Activated CD4-positive, alpha-beta T cell treated with anti-CD3 and anti-CD28 coated beads, Interleukin-2, amount 50 U/mL, for 48 hours (primary cell): ENCODE measurements at places on chromosomes 2 and 18.

DNA sequence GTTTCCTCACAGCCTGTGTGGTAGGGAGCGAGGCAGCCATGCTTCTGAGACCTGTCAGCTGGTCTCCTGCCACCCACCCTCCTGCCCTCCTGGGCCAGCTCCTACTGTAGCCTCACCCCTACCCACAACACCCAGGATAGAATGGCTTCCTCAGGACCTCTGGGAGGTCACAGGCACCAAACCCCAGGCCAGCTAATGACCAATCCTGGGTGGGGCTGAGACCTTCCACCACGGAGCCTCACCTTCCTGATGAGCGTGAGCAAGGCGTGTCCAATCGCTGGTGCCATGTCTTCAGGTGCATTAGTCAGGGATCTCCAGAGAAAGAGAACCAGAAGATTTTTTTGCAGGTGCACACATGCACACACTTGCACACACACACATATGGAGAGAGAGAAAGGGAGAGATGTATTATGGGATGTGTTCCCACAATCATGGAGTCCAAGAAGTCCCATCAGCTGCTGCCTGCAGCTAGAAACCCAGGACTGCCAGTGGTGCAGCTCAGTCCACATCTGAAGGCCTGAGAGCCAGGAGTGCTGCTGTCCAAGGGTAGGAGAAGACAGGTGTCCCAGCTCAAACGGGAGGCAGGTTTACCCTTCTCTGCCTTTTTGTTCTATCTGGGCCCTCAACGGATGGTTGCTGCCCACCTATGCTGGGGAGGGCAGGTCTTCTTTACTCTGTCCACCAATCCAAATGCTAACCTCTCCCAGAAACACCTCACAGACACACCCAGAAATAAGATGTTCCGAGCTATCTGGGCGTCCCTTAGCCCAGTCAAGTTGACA lies 70.4 kb upstream of the HDAC4 start:
- DNase-seq: no peak

GRCh38 chr2:43191947-43192516 lies 34.4 kb downstream of the ZFP36L2 start:
- peak; percentile 49 for DNase-seq

DNA sequence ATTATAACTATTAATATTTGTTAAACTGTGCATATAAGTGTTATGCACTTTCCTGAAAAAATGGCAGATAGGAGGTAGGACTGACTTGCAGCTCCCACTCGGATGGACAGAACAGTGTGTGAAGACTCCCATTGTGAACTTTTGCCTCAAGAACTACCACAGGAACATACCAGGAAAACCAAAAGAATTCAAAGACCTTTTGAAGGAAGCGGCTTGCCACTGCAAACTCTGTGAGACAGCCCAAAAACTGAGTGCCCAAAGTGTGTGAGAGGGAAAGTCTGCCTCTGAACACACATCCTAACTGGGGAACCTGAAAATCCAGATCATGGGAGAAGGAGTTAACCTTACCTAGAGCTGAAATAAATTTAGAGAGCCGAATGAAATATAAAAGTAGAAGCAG lies 171.0 kb downstream of the ZBTB7C start:
- no peak for DNase-seq

- no peak for DNase-seq
Measured at GRCh38 chr2:108585436-108585835, 51.2 kb downstream of the LIMS1 start.

DNA sequence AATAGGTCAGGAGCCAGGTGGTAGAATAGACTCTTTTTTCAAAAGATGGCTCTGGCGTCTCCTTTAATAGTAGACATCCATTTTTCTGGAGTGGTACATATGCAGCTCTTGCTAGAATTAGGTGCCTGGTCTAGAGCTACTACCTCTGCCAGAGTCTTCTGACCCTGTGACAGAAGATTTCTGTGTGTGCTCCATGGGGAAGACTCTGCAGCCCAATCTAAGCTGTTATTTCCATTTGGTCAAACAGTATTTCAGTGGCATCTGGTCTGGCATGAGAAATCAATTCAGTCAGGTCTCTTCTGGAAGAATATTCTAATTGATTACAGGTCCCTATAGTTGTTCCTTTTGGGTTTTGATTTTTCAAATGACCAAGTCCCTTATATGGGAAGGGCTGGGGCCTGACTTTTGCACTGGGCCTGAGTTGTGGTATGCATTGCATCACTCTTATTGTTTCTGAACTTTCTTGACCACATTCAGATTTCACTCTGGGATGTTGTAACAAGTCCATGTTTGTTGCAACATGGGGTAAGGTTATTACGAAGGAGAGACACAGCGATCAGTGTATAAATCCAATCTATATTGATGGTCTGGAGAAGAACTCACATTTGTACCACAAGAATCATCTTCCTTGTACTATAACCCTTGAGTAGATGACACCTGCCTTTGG lies 12.1 kb downstream of the MXD1 start:
- DNase-seq: no peak

- no peak for DNase-seq
Measured at GRCh38 chr2:96486696-96487095, 18.5 kb downstream of the NEURL3 start.

DNA sequence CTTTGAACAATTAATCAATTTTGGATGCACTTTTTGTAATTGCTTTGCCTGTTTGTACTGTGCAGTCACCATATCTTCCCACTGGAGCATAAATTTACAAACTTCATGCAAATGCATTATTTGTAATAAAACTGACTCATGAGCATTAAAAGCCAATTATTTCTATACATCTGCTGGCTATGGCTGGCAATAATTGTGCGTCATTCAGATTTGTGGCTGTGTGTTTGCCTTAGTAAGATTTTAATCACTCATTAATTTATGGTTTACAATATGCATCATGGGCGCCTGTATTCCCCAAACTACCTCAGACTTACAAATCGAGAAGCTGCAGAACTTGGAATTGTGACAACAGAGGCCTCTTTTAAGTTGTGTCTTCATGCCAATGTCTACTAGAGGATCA lies 132.4 kb upstream of the TRIB2 start:
- no peak for DNase-seq

DNA sequence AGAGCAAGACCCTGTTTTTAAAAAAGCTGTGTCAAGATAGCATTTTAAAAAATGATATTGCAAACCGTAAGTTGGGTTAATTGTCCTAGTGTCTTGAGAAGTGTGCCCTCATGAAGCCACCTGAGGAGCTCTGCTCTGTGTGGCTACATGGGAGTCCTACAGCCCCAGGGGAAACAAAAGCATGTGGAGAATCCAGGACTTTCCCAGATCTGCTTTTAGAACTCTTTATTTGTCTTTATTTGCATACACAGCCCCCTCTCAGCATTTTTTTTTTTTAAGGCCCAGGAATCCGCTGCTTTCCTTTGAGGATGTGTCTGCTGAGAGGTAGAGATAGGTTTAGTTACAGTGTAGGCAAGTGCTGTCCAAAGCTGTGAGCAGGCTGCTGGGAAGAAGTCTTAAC lies 219.2 kb downstream of the FHOD3 start:
- no peak for DNase-seq

GRCh38 chr2:5713101-5713500 lies 20.9 kb downstream of the SOX11 start:
- no peak for DNase-seq

- DNase-seq: no peak
Measured at GRCh38 chr2:48529194-48529593, 760 bp upstream of the STON1 start.

GRCh38 chr2:173196080-173196479 lies 120.4 kb downstream of the MAP3K20 start:
- DNase-seq: no peak

DNA sequence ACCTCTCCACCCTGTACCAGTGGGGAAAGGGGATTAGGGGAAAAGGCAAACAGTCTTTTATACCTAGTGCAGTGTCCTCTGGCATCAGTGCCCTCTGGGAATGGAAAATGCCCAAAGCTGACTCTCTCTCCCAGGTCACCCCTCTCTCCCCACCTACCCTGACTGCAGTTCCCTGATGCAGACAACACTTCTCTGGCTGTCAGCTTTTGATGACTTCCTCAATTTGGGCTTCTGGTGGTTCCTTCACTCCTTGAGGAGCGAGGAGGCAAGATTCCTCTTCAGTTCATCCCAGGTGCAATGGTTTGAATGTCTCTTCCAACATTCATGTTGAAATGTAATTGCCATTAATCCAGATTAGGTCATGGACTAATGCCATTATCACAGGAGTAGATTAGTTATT lies 19.7 kb upstream of the PPM1B start:
- DNase-seq: no peak

DNA sequence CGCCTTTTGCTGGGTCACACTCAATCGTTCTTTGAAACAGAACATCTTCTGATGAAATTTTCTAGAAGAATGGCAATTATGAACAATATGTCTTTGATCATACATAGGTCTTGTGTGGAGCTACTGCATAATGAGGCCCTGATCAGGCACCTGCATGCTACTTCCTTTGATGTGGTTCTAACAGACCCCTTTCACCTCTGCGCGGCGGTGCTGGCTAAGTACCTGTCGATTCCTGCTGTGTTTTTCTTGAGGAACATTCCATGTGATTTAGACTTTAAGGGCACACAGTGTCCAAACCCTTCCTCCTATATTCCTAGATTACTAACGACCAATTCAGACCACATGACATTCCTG lies 532 bp downstream of the UGT1A5 start:
- DNase-seq: no peak

DNA sequence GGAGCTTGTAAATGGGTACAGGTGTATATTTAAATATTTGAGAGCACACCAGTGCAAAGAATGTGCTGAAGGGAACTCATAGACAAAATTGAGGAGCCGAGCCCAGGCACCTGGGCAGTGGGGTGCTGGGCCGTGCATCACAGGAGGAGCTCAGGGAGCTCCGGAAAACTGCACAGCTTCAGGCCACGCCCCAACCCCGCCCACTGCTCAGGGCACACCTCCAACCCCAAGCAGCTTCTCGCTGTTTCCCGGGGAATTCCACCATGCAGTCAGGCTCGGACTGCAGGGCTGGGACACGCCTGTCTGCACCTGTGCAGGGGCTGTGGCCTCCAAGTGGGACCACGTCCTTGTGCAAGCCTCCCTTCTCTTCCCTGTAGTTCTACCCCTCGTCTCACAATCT lies 243.0 kb downstream of the HDAC4 start:
- no peak for DNase-seq

GRCh38 chr2:173193925-173194324 lies 118.3 kb downstream of the MAP3K20 start:
- DNase-seq: no peak

DNA sequence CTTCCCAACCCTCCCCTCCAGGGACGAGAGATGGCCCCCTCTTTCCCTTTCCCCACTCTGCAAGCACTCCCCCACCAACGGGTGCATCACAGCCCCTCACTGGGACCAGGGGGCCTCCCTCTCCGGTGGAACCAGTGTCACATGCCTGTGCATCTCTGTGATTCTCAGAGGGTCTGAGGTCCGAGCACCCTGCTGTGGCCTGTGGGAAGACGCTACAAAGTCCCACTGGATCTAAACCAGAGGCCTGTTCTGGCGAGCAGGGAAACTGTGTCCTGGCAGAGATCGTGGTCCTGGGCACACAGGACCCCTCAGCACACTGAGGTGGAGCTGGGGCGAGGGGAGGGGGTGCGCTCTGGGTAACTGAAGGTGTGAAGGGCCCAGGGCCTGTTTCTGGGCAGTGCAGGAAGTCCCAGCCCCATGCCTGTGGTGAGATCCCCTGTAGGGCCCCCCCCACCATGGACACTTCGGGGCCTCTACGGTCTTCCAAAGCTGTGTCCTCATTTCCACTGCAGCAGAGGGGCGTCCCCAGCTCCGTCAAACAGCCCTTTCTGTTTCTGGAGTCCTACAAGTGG lies 8.0 kb downstream of the SNORC start:
- DNase-seq: no peak

GRCh38 chr18:51955136-51955535 lies 384.9 kb upstream of the DCC start:
- DNase-seq: no peak

- DNase-seq: peak; percentile 51
Measured at GRCh38 chr18:45997700-45998151, 30.6 kb upstream of the EPG5 start.

DNA sequence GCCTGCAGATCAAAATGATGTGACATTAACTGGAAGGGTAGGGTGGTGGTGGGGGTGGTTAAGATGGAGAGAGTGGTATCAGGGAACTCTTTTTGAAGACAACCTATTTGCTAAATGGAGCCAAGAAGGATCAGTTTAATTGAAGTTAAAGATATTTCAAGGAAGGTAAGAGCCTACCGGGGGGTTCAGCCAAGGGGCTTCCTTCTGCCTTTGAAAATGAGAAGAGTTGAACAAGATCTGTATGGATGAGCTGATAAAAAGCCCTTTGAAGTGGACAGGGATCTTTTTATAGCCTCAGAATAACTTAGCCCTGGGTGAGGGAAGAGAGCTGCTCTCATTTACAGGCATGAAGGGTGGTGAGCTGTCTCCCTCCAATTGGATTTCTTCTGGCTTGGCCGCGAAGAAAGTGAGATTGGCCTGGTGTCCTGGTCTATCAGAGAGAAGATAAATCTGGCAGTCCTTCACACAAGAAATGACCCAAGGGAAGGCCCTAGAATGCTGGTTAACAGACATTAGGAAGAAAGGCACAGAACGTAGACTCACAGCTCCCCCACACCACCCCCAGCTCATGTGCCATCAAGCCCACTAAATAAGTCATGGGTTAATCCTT lies 439.8 kb downstream of the TNS1 start:
- no peak for DNase-seq

GRCh38 chr2:26590980-26591618 lies 50.1 kb downstream of the CIB4 start:
- DNase-seq: no peak

- DNase-seq: no peak
Measured at GRCh38 chr2:145777297-145777696, 1257.4 kb upstream of the ZEB2 start.

GRCh38 chr2:19829672-19830071 lies 72.1 kb downstream of the TTC32 start:
- DNase-seq: no peak

GRCh38 chr2:178628605-178629004 lies 148.3 kb downstream of the PLEKHA3 start:
- DNase-seq: no peak

GRCh38 chr2:103161456-103162289 lies 399.8 kb downstream of the TMEM182 start:
- DNase-seq: no peak

DNA sequence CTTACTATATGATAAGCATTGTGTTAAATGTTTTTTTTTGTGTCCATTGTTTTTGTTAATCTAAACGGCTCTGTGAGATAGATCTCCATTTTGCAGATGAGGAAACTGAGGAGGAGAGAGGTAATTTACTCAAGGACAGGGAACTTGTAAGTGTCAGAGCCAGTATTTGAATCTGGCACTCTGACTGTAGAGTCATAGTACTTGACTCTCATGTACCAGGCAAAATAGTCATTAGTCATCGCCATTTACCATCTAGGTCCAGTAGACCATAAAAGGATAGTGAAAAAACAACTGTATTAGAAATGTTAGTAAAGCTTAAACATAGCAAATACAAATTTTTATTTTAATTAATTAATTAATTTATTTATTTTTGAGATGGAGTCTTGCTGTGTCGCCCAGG lies 4.8 kb downstream of the PSMD14 start:
- DNase-seq: no peak

- no peak for DNase-seq
Measured at GRCh38 chr18:45370255-45371010, 244.8 kb upstream of the SLC14A2 start.

GRCh38 chr2:64522843-64523428 lies 1.2 kb upstream of the AFTPH start:
- DNase-seq: peak; percentile 78

GRCh38 chr2:42767080-42767898 lies 3.4 kb upstream of the OXER1 start:
- DNase-seq: no peak
